Endothelial cell (in vitro differentiated cells): ENCODE measurements at places on chromosomes 16 and 17.

- H3K36me3 ChIP-seq = peaks cover 16% of the 10 kb centered on the region
- H3K27ac ChIP-seq = no peak overlapping the region
- no peak for DNase-seq
- H3K27me3 ChIP-seq = peaks cover 11% of the 10 kb centered on the region
These were observed 19.1 kb downstream of the QPRT start for GRCh38 chr16:29698042-29698441.

GRCh38 chr17:62180772-62181171, 115.7 kb upstream of the MED13 start:
- H3K4me1 ChIP-seq = no peaks in the 10 kb centered on the region
- H3K27ac ChIP-seq = no peak overlapping the region
- DNase-seq = no peak
- no peaks in the 10 kb centered on the region for H3K36me3 ChIP-seq
- peaks cover 1% of the 10 kb centered on the region for H3K27me3 ChIP-seq

DNA sequence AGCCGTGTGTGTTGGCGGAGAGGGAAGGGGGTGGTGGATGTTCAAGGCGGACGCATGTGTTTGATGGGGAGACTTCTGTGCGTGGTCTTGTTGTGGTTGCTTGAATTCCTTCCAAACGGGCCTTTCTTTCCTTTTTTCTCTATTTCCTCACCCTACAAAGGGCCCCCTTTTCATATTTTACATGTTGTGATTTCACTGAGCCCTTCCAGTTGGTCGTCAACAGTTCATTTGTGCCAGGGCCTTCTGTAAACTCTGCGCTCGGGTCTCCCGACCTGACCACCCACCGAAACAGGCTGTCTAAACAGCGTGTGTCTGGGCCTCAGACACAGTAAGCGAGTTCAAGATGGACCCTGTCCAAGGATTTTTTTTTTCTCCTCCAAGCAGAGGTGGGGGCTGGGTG, 228.4 kb downstream of the IRF8 start:
- H3K4me1 ChIP-seq = no peaks in the 10 kb centered on the region
- no peaks in the 10 kb centered on the region for H3K27me3 ChIP-seq
- no peak overlapping the region for H3K27ac ChIP-seq
- no peak for DNase-seq

- H3K4me1 ChIP-seq = no peaks in the 10 kb centered on the region
- no peaks in the 10 kb centered on the region for H3K36me3 ChIP-seq
- no peak for DNase-seq
- H3K27me3 ChIP-seq = no peaks in the 10 kb centered on the region
- H3K27ac ChIP-seq = no peak overlapping the region
These were observed 15.1 kb downstream of the FA2H start for GRCh38 chr16:74759564-74759963.

DNA sequence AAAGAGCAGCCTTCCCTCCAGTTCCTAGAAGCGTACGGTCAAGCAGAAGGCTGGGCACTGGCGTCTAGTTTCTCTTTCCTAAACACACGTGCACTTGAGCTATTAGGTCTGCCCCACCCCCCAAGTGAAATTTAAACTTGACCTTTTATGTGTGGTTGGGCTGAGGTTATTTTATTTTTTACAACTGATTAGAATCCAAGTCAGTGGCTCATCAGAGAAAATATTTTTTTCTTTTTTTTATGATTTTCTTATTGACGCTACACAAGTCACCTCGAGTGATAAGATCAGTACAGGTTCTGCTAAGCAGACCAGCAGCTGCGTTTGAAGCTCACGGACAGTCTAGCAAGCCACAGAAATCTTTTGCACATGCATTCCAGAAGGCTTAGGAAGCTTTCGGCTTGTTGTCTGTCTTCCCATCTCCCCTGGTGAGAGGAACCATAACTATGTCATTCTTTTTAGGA, 95.1 kb downstream of the ZFHX3 start:
- no peak overlapping the region for H3K27ac ChIP-seq
- no peak overlapping the region for H3K4me3 ChIP-seq
- peaks cover 40% of the 10 kb centered on the region for H3K36me3 ChIP-seq
- DNase-seq = no peak
- H3K27me3 ChIP-seq = peaks cover 7% of the 10 kb centered on the region
- no peaks in the 10 kb centered on the region for H3K4me1 ChIP-seq

DNA sequence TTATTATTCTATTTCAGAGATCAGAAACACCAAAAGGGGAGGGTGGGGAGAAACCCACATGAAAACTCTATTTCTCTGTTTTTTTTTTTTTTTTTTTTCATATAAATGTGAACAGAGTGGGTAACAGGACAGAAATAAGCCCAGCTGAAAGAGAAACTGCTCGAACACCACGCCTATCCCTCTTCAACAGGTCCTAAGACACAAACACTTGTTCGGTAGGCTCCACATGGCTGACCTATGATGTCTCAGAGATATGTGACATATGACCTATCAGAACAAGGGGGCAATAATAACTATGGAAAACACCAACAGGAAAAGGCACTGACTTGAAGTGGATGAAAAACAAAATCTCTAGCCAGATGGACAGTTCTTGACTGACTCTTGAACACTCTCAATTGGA, 44.8 kb downstream of the PARN start:
- peaks cover 1% of the 10 kb centered on the region for H3K27me3 ChIP-seq
- H3K4me3 ChIP-seq = no peak overlapping the region
- H3K27ac ChIP-seq = no peak overlapping the region

DNA sequence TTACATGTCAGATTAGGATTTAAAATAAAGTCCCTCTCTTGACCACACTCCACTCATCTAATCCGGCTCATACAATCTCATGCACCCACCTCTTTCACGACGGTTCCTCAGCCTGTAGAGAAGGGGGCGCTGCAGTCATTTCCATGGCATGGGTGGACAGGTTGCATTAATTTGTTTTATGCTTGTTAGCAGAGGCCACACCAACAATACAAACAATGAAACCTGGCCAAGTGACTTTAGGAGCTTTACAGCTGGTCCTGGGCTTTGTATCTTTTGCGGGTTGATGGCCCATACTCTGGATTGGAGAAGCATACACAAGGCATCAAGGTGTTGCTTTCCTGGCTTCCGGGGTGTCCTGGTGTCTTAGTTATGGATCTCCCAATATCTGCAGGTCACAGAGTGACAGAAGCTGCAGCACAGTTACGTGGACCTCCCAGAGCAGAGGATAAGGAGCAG, 9.7 kb upstream of the SNF8 start:
- peaks cover 3% of the 10 kb centered on the region for H3K4me1 ChIP-seq
- no peak overlapping the region for H3K27ac ChIP-seq
- H3K27me3 ChIP-seq = peaks cover 4% of the 10 kb centered on the region
- H3K36me3 ChIP-seq = no peaks in the 10 kb centered on the region
- H3K4me3 ChIP-seq = no peak overlapping the region
- DNase-seq = peak; percentile 54

- peaks cover 1% of the 10 kb centered on the region for H3K27me3 ChIP-seq
- H3K4me3 ChIP-seq = no peak overlapping the region
- no peak overlapping the region for H3K27ac ChIP-seq
- no peaks in the 10 kb centered on the region for H3K36me3 ChIP-seq
These were observed 133.4 kb downstream of the SPACA3 start for GRCh38 chr17:33124871-33125551.

DNA sequence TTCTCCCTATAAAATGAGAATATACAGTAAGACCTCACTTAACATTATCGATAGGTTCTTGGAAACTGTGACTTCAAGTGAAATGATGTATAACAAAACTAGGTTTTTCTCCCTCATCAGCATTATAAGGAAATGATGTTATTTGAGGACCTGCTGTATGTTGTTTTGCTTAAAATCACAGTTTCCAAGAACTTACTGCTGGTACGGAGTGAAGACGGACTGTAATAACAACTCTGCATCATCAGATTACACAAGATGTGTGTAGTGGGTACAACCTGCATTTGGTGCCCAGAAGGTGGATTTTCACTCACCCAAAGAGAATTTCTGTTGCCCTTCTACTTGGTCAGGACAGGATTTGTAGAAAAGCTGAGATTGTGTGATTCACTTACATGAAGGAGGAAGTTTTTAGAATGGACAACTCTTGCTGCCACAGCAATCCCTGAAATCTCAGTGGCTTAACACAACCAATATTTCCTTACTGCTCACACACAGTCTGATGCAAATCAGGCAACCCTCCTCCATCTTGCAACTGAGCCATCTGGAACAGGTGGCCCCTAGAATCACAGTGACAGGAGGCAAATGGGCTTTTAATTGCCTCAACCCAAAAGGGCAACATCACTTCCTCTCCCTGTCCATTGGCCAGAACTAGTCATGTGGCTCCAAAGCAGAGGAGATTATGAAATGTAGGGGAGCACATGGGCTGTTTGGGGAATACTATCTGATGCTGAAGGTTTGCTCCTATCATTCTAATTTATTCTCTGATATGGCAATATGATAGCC, 67.6 kb upstream of the CACNG5 start:
- H3K27me3 ChIP-seq = no peaks in the 10 kb centered on the region
- no peaks in the 10 kb centered on the region for H3K4me1 ChIP-seq
- H3K36me3 ChIP-seq = no peaks in the 10 kb centered on the region
- no peak for DNase-seq
- H3K27ac ChIP-seq = no peak overlapping the region
- no peak overlapping the region for H3K4me3 ChIP-seq
